ENCODE measurements at places on chromosomes 2 and 18. TPM values are rescaled to one million over a fixed set of nuclear protein-coding genes. Genes with fewer than 3 reads are reported as not detected.

Gene CRYGA
- not detected for total RNA-seq

Gene VWA3B
- not detected for total RNA-seq

Gene PTPRN
- 4.6 TPM for total RNA-seq

Gene LIMS2
- 55.2 TPM for total RNA-seq

Gene KDSR
- 23.7 TPM for total RNA-seq

Gene ZNF521
- total RNA-seq, result 13.5 TPM

Gene ERFE
- total RNA-seq, result 11.2 TPM

Gene TNFRSF11A
- 0.34 TPM for total RNA-seq

Gene PLCD4
- 2.7 TPM for total RNA-seq

Gene HAUS1
- total RNA-seq, result 73.3 TPM

Gene CYS1
- total RNA-seq, result 2.1 TPM

Gene DOK1
- 28.2 TPM for total RNA-seq

Gene REEP1
- total RNA-seq, result 0.12 TPM

Gene SLC5A6
- total RNA-seq, result 19.3 TPM

Gene LAMA3
- total RNA-seq, result 3.5 TPM

Gene RUFY4
- total RNA-seq, result not detected

Gene TACR1
- total RNA-seq, result under 0.01 TPM

Gene EN1
- total RNA-seq, result 5.7 TPM

Gene TUBB8B
- not detected for total RNA-seq

Gene ALKAL2
- total RNA-seq, result 0.09 TPM

Gene RRM2
- 8.8 TPM for total RNA-seq

Gene PARD3B
- total RNA-seq, result 6.8 TPM

Gene SLC20A1
- 48.3 TPM for total RNA-seq

Gene CLASP1
- total RNA-seq, result 18.3 TPM

Gene MYL12A
- total RNA-seq, result 330 TPM

Gene IL37
- total RNA-seq, result not detected

Gene SLC4A3
- 9.3 TPM for total RNA-seq

Gene NOSTRIN
- total RNA-seq, result 0.43 TPM

Gene NEDD4L
- 6.4 TPM for total RNA-seq

Gene PCARE
- not detected for total RNA-seq

Gene ZNF385B
- not detected for total RNA-seq

Gene ALPI
- total RNA-seq, result not detected

Gene GRP
- total RNA-seq, result not detected

Gene EFEMP1
- 2,350 TPM for total RNA-seq

Gene TBR1
- not detected for total RNA-seq

Gene PLEK
- not detected for total RNA-seq

Gene SLC16A14
- 0.23 TPM for total RNA-seq

Gene ERBB4
- total RNA-seq, result not detected

Gene TXNDC2
- 0.12 TPM for total RNA-seq

Gene RAD51AP2
- not detected for total RNA-seq

Gene LYPD6
- total RNA-seq, result 2.7 TPM

Gene LOXHD1
- total RNA-seq, result not detected

Gene CNDP1
- not detected for total RNA-seq

Gene GPR55
- not detected for total RNA-seq

Gene UGT1A4
- not detected for total RNA-seq

Gene SIGLEC15
- not detected for total RNA-seq

Data from pericardium fibroblast (primary cell).